Activated T-cell treated with anti-CD3 and anti-CD28 coated beads for 24 hours (primary cell): ENCODE measurements at places on chromosomes 2 and 18.

- no peak for DNase-seq
Measured at GRCh38 chr2:119253114-119253702, 29.6 kb downstream of the STEAP3 start.

- DNase-seq, result no peak
Measured at GRCh38 chr2:68675470-68675869, 32.1 kb downstream of the PROKR1 start.

DNA sequence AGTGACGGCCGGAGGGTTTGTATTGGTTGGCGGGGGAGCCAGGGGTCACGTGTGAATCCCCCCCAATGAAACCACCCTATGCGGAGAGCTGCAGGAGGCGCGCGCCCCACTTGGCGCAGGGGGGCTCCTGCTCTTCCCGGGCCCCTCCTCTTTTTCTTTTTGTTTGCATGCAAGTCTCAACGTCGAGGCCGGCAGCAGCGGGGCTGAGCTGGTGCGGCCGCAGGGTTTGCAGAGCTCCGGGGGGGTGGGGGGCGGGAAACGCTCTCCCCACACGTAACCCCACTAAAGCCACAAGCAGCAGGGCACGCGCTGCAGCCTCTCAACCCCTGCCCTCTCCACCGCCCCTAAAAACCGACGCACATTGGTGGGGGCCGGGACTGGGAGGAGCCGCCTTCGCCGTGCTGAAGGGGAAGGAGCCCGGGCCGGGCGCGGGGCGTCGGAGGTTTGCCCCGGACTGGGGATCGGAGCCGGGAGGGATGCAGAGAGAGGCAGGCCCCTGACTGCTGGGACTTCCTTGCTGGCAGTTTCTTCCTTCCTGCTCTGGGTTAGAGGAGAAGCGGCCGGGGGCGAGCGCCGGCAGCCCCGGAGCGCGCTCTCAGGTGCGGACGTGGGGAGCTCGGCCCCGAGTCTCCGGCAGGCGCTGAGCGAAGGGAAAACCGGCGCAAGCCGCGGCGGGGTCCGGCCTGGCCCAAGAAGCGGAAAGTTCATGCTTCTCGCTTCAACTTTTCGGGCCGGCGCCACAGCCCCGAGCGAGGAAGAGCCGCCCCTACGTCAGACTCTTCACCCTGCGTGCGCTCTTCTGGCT lies 864 bp downstream of the LBH start:
- peak; percentile 62 for DNase-seq

GRCh38 chr2:174376967-174377366 lies 18.6 kb upstream of the SCRN3 start:
- DNase-seq, result no peak
